ENCODE measurements at places on chromosomes 4 and X.
A peak's percentile ranks its signal among the peaks of the same experiment; 100 is the strongest.

DNA sequence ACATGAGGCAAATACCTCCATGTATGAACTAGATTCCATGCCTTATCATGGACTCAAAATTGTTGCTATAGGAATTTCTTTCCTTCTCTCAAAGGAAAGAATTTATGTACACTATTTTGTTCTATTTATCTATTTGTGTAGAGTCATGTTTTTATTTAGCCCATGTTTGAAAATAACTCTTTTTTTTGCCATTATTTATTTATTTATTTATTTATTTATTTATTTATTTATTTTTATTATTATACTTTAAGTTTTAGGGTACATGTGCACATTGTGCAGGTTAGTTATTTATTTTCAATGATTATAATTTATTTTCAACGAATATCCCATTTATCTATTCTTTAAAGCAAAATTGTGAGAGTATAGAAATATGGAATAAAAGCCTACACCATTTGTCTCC lies 177.9 kb downstream of the MAGEE1 start:
- no peak for DNase-seq
- no peaks in the 10 kb centered on the region for H3K27me3 ChIP-seq
- H3K4me3 ChIP-seq = no peak overlapping the region
- H3K36me3 ChIP-seq = no peaks in the 10 kb centered on the region
- no peak overlapping the region for H3K27ac ChIP-seq
- no peaks in the 10 kb centered on the region for H3K4me1 ChIP-seq

DNA sequence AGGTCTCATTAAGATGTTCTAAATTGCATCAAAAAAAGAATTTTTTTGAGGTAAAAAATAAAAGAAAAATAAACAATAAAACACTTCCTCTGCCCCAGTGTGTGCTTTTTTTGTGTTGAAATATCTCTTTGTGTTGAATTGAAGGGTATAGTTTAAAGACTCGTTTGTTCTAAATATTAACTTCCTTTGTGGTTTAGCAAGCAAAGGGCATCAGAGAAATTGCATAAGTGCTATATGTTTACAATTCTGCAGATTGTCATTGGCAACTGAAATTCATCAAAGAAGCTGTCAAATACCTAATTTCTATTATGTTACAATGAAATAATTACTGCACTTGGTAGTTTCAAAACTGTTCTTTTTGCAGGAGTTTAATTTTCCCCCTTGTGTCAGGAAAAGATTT lies 260.5 kb downstream of the DKK2 start:
- no peaks in the 10 kb centered on the region for H3K27me3 ChIP-seq
- no peaks in the 10 kb centered on the region for H3K4me1 ChIP-seq
- H3K36me3 ChIP-seq = no peaks in the 10 kb centered on the region
- DNase-seq = peak; percentile 20

GRCh38 chr4:14837860-14838259 lies 164.4 kb upstream of the CPEB2 start:
- no peak for DNase-seq
- no peak overlapping the region for H3K27ac ChIP-seq
- no peaks in the 10 kb centered on the region for H3K4me1 ChIP-seq

DNA sequence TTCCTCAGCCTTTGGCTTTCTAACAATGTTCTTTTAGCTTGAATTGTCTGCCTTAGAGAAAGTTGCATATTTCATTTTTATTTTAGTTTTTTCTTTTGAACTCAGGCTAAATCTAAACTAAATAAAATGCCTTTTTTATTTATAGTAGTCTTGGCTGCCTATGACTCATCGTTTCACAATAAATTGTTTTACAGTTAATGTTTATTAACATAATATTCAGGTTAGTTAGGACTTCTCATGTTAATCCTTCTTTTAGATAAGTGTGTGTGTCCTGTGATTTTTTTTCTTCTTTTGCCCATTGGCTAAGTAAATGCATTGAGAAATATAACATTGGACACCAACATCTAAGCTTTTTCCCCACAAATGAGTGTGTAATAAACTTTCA lies 1.6 kb downstream of the RP2 start:
- no peaks in the 10 kb centered on the region for H3K36me3 ChIP-seq
- no peaks in the 10 kb centered on the region for H3K4me1 ChIP-seq
- H3K27ac ChIP-seq = peak overlapping the region; percentile 78
- H3K4me3 ChIP-seq = peak overlapping the region; percentile 78
- H3K27me3 ChIP-seq = no peaks in the 10 kb centered on the region
- no peak for DNase-seq
